Right ventricle myocardium superior (tissue), 1 donor: ENCODE measurements at places on chromosomes 4 and X.
A peak's percentile ranks its signal among the peaks of the same experiment; 100 is the strongest.

DNA sequence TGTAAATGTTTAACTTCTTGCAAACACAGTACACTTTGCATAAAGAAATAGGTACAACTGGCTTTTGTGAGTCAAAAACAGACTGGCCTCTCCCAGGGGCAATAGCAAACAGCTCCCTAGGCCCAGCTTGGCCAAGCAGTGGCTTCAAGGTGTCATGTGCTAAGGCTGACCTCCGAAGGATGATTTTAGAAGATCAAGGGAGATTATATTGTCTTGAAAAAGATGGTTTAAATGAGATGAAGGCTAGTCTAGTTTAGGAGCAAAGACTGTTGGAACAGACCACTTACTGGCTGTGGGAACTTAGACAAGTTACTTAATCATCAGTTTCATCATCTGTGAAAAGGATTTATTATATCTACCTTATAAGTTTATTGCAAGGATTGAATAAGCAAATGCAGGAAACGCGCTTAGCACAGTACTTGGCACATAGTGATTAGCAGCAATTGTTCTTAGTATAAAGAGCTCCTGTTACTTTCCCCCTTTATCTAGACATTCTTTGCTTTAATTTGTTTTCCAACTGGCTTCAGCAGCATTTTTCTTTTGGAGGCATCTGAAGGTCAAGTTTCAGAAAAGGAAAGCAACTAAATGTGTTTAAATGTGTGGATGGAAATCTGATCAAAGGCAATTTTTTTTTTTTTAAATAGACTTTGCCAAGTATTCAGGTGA, 17.2 kb downstream of the ANXA3 start:
- DNase-seq: no peak

DNA sequence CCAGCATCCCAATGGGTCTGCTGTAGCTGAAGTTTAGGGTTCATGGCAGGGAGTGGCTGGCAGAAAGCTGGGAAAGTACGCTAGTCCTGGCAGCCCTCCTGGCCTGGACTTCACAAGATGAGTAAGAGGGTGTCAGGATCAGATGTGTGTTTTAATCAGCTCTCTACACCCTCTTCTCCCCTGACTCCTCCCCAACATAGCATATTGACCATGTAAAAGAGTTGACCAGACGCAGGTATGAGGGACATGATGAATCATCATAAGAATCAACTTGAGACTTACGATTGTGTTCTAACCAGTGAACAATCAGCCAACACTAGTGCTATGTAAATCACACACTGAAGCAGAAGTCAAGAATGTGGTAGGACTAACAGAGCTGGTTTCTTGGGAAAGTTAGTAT, 5.3 kb downstream of the SOWAHB start:
- no peak for DNase-seq

DNA sequence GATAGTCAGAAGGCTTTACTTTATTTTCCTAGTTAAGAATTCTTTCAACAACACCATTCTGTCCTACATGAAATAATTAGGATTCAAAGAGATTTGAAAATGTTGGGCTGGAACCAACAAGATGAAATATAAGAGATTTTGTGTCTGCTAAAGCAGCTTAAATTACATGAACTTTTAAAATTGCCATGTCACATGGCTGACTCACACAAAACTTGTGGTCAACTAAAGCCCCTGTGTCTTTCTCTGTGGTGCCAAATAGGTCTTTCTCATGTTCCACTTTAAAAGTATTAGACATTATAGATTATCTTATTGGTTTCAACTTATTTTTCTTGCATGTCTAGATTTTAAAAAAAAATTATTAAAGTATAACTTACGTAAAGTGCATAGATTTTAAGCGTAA, 60.8 kb upstream of the FHL1 start:
- DNase-seq: no peak

- DNase-seq: no peak
Measured at GRCh38 chr4:151472297-151472696, 63.3 kb downstream of the FHIP1A start.

GRCh38 chr4:78616046-78616498, 64.5 kb downstream of the ANXA3 start:
- DNase-seq: no peak

DNA sequence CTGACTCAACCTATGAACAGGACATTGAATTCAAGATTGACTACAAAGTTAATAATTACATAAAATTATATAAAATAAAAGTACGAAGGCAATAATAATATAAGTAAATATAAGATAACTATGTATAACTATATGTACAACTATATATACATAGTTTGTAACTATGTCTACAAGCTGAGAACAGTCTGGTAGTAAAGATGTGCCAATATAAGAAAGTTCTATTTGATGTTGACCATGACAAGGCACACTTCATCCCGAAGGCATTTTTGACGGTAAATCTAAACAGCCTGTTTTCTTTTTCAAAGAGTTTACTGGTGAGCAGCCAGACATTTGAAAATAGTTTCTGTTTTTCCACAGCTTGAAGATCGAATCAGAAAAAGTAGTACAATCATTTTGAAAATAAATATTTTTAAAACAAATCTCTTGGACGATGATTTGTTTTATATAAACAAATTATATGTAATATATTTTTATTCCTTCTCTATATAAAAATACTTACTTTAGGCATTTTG, 112.9 kb downstream of the CEP44 start:
- no peak for DNase-seq

DNA sequence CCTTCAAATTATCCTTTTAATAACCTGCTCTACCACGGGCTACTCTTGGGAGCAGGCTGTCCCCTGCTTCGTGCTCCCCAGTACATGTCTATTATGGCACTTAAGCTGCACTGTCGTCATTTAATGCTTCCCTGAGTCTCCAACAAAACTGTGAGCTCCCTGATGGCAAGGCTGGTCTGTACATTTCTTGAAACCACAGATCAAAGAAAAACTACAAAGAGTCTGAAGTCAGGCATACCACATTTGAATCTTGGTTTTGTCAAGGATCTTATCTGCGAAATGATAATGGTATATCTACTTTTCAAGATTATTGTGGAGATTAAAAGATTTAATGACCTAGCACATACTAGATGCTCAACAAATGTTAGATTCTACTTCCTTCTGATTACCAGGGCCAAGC, 45.7 kb downstream of the MAML3 start:
- no peak for DNase-seq

DNA sequence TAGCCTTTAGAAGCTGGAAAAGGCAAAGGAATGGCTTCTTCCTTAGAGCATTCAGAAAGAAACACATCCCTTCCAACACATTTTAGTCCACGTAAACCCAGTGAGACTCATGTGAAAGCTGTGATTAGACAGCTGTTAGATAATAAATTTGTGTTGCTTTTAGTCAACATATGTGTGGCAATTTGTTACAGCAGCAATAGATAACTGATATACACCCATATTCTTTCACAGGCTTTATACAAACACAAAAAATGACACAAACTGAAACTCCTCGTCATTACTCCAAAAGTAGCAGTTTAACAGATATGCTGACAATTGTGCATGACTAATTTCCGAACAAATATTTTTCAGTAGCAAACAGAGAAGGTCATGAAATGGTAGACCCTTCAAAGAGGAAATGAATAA, 65.3 kb downstream of the ANTXR2 start:
- no peak for DNase-seq

GRCh38 chr4:110085131-110085530, 113.3 kb downstream of the ELOVL6 start:
- DNase-seq: no peak

DNA sequence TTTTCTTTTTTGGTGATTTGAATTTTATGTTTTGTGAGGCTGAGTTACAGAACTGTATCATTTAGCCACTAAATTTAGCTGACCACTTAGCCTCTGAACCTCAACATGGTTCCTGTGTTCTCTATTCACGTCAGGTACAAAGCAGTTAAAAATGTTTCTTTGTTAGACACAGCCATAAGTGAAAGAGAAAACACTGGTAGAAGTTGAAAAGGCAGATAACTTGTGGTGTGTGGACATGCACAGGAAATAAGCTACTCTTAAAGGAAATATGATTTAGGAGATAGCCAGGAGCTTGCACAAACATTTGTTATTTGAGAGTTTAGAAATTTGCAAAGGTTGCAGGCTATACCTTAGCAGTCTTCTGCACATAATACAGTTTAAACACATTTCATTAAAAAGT, 171.0 kb upstream of the RPS6KA3 start:
- DNase-seq: no peak

- DNase-seq: peak; percentile 69
Measured at GRCh38 chrX:119067023-119067739, 5.6 kb upstream of the CT47C1 start.

DNA sequence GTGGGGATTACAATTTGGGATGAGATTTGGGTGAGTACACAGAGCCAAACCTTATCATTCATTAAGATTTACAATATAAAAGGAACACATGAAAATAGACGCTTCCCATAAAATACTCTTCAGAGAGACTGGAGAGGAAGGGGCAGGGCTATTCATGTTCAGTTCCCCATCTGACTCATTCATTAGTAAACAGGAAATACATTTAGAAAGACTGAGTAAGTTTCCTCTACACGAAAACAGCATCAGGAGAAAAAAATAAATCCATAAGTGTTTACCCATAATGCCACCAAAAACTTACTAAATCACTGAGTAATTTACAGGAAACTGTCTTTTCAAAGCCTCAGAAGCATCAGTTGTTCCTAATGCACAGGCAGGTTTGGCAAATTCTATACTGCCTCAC, 255.4 kb upstream of the CXorf51A start:
- DNase-seq: no peak

GRCh38 chr4:35525192-35525978, 718.9 kb downstream of the ARAP2 start:
- peak; percentile 10 for DNase-seq

DNA sequence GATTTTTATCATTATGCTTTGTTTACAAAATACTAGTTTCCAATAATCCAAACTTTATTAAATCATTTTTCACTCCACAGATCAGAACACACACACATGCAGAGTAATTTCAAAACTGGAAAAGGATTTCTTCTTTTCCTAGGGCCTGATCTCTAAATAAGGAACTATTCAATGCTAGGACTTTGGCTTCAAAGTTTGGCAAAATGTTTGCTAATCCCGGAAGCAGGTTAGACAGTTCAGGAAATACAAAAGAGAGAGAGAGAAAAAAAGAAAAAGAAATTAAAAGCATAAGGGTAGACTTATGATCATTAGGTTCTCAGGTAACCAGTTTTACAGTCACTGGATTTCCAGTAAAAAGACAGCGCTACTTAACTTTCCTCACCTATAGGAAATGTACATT, 211.0 kb downstream of the DCLK2 start:
- DNase-seq: no peak

DNA sequence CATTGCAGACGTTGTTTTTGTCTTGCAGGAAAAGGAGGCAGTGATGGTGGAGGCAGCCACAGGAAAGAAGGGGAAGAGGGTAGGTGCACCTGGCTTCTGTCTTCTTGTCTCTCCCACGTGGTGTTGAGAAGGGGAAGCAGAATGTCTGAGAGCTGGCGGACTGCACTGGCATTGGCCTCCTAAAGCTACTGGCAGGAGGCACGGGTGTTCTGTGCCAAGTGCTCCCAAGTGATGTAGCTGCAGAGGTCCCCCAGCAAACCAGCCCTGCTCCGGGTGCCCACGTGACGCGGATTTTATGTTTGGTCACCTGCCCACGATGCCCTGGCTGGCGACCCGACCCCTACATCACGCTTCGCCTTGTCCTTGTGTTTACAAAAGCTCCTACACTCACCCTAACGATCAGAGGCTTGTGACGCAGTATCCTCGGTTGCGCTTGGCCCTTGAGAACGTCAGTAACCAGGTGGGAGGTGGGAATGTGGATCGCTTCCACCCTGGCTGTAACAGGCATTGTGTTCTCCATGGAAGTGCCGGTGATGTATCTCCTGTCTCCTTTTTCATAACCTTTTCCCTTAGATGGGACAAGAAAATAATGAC, 28.5 kb upstream of the XG start:
- peak; percentile 61 for DNase-seq

DNA sequence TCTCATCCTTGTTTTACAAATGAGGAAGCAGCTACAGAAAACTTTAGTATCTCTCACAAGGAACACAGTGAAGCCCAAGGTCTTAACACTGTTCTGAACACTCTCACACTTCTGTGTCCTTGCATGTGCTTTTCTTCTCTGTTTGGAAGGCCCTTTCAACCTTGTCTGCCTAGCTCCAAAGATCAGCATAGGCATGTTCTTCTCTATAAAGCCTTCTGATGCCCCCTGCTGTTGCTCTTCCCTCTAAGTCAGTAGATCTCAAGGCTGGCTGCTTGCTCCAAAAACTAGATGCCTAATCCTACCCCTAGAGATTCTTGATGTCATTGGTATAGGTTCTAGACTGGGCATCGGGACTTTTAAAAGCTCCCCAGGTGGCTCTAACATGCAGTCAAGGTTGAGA, 5.9 kb downstream of the APOO start:
- DNase-seq: no peak

DNA sequence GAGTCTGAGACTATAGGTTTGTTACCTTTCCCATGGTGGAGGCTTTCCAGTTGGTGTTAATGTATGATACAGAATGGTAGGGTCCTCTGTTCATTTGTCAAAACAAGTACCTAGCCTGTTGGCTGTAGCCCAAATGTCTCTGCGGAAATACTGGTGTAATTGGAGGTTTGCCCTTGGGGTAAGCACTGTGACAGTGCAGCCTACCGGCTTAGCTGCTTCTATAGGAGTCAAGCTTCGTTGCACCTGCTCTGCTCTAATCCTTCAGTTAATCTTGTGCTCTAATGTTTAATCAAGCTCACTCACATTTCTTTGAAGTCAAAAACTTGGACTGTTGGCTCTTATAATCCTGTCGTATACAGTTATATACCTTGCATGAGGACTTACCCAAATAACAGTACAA, 203.4 kb downstream of the CCNG2 start:
- DNase-seq: no peak

DNA sequence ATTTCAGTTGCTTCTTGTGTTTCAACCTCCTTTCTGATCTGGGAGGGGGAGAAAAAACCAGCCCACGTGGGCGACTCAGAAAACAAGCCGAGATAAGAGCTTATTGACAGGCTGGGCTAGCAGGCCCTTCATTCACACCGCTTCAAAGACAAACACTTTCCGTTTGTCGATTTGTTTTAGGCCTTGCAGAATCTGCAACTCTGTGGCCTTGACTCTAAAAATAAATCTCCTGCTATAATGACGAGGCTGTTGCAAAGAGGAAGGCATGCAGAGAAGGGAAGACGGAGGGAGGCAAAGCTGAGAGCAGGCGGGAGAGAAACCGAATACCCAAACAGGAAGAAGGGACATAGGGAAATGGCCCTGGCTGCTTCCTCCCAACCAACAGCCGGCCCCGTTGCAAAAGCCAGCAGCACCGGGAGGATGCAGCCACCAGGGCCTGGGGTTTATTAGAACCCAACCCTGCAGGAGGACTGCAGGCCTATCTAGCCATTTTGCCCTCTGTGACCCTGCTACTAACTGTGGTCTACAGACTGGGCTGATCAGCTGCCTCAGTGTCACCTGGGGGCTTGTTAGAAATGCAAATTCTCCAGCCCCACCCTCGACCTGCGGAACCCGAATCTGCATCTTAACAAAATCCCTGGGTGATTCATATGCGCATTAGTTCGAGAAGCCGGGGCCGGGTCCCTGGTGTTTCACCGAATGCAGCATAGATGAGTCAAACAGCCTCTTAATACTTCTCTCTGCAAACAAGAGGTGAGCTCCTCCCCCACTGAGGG, 325.5 kb downstream of the BCOR start:
- no peak for DNase-seq
